ENCODE measurements at places on chromosomes 4 and X. TPM values are rescaled to one million over a fixed set of nuclear protein-coding genes. Genes with fewer than 3 reads are reported as not detected.

CSAG3 gene
- total RNA-seq, result not detected

GAGE12E gene
- not detected for total RNA-seq

XG gene
- 17.1 TPM for total RNA-seq

DNAAF6 gene
- total RNA-seq, result not detected

ITM2A gene
- total RNA-seq, result 46.6 TPM

GLUD2 gene
- 7.0 TPM for total RNA-seq

MTMR8 gene
- 1.1 TPM for total RNA-seq

MAMLD1 gene
- 5.5 TPM for total RNA-seq

TRPC3 gene
- total RNA-seq, result 1.1 TPM

CENPVL2 gene
- total RNA-seq, result not detected

MSANTD1 gene
- not detected for total RNA-seq

SSX4B gene
- not detected for total RNA-seq

FTSJ1 gene
- 35.8 TPM for total RNA-seq

GABRQ gene
- not detected for total RNA-seq
